HEK293T (cell line): ENCODE measurements at places on chromosomes 5 and 9.

- DNase-seq: no peak
Measured at GRCh38 chr9:22105005-22105722, 96.1 kb upstream of the CDKN2B start.

GRCh38 chr9:109013679-109014607 is 644 bp upstream of the CTNNAL1 start:
- DNase-seq: no peak

- no peak for DNase-seq
Measured at GRCh38 chr9:89915187-89915586, 310.4 kb downstream of the GADD45G start.

DNA sequence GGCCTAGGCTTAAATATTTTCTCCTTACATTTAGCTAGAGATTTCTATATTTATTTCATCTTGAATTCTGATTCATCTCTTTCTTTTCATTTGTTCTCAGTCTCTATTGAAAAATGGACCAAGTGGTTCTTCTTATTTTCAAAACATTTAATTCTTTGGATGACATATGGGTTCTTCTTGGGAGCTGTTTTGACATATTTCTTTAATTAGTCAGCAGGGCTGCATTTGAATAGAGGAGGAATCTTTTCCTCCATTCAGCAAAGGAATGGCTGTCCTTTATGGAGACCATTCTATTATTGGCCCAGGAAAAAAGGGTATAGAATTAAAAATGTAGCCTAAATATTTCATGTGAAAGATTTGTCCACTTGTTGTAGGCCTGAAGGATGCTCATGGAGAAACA is 109.9 kb downstream of the RPS23 start:
- DNase-seq: no peak

GRCh38 chr5:147084702-147085101 is 150.1 kb upstream of the STK32A start:
- DNase-seq: no peak

- no peak for DNase-seq
Measured at GRCh38 chr9:15248621-15249020, 58.4 kb downstream of the TTC39B start.

DNA sequence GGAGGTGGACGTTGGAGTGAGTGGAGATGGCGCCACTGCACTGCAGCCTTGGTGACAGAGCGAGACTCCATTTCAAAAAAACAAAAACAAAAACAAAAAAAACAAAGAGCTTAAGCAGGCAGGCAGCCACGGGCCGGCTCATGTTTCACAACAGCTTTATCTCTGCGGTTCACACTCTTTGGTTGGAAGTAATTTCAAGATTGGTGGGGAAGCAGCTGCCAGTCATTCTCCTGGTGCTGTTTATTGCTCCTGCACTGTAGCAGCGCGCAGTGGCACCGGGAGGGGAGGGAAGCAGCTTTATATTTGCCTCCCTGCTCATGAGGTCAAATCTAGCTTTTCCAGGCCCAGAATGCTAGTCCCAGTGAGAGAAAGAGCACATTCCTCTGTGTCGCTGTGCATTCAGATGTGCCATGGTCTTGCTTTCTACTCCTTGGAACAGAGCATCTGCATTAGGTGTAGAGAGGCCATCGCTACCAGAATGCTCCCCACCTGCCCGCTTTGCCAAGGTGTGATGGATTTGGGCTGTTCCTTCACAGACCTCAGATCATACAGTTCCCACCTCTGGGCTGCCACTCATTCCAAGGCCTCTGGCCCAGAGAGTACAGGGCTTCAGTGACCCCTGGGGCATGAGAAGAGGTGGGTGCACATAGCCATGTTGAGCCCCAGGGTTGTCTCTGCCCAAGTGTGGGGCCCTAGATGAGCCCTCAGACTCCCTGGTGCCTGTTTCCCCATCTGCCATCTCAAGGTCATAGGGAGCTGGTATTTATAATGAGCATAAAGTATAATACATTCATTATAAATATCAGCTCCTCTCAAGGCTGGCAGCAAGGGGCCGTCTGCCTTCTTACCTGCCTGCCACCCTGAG is 270.4 kb downstream of the MED10 start:
- no peak for DNase-seq

DNA sequence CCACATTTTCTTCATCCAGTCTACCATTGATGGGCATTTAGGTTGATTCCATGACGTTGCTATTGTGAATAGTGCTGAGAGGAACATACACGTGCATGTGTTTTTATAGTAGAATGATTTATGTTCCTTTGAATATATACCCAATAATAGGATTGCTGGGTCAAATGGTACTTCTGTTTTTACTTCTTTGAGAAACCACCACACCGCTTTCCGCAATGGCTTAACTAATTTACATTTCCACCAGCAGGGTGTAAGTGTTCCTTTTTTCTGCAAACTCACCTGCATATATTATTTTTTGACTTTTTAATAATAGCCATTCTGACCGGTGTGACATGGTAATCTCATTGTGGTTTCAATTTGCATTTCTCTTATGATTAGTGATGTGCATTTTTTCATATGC is 82.2 kb upstream of the RFX3 start:
- DNase-seq: no peak

DNA sequence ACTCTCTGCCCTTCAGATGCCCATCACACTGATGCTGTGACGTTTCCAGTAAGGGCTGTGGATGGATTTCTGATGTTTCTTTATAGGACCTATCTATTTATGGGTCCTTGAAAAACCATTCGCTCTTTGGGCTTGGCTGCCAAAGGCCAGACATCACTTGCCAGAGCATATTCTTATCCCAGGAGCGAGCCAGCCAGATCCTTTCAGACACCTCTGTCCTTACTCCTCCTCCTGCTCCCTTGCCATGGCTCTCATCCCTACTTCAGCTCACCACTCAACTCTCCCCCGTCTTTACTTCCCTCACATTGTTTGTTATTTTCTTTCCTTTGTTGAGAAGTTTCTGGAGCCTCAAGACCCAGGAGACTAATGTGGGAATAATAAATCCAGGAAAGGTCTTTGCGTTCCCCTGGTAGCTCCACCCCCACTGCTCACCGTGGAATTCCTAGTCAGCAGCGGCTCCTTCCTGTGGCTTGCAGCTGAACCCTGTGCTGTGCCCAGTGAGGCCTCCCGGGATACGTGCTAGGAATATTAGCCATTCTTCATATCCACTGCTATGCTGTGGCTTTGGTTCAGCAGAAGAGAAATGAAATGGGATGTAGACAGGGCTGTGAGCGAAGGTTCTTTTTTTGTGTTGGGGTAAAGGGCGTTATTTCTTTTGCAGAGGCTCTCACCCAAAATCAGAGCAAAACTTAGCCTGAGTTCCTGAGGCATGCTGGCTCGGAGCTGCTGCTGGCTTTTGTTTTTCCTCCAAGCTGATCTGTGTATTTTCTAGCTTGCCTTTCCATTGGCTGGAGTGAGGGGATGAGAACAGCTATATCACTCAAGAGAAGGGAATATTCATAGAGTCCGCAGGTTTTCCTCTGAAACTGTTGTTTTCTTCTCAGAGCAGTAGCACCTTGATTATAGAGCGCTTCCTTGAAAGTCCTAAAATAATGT is 171.1 kb downstream of the SAXO1 start:
- no peak for DNase-seq

GRCh38 chr9:104961238-104961637 is 33.3 kb upstream of the ABCA1 start:
- peak; percentile 41 for DNase-seq

- DNase-seq: no peak
Measured at GRCh38 chr9:4168526-4168925, 131.3 kb downstream of the GLIS3 start.

- DNase-seq: no peak
Measured at GRCh38 chr5:144015961-144016360, 154.5 kb downstream of the YIPF5 start.

- no peak for DNase-seq
Measured at GRCh38 chr5:156922207-156922792, 40.7 kb downstream of the TIMD4 start.

- DNase-seq: peak; percentile 85
Measured at GRCh38 chr5:109468737-109469420, 59.1 kb upstream of the PJA2 start.

DNA sequence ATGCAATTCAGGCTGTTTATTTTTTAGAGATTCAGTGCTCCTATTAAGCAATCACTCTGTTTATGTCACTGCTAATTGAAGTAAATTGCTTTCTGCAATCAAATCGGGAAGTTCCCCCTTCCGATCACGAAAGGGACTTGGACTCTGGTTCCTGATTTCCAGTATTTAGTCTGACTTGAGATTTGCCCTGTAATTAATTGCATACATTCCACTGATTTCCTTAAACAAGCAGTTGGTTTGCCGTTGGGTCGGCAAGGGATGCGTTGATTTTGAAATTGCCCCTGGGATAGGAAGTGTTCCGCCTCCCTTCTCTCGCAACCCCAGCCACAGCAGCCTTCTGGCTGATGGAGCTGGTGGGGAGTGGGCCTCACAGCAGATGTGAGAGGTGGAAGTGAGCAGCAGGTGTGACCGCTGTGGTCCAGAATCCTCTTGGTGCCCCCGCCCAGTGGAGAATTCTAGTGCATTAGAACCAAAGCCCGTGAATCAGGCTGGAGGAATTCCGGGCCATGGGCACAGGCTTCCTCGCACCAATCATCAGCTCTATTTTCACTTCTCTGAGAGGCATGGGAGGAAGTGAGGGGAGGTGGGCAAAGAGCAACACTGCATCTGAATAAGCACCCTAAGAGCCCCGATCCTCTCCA is 102.5 kb downstream of the SPRY4 start:
- DNase-seq: no peak

DNA sequence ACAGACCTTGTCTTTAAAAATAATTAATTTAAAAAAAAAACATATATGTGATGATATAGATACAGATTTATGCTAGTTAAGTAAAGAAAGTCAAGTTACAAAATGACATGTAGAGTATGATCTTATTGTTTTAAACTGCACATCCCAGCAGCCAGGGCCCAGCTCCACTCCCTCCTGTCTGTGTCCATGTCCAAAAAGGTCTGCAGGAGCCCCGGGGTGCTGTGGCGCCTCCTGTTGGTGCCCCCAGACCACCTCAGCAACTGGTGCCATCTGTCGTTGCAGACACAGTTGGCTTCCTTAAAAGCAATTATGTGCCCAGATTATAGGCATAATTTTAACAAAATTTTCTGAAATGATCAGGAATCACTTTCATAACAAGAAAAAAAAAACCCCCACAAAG is 33.3 kb downstream of the IPPK start:
- no peak for DNase-seq

DNA sequence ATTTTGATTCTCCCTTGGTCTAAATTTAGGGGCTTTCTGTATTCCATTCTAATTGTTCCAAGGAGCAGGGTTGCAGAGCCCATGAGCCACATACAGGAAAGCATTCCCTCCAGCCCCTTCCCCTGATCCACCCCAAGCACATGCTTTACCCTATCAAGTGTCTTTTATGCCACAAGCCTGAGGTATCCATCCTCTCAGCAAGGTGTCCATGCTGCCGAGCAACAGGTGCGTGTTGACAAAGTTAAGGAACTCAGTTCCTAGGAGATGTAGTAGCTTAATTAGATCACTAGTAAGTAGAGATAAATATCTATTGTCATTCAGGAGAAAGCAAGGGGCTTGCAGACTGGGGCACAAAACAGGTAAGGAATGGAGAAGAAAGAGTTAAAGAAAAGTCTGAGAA is 57.8 kb downstream of the FEM1C start:
- no peak for DNase-seq

DNA sequence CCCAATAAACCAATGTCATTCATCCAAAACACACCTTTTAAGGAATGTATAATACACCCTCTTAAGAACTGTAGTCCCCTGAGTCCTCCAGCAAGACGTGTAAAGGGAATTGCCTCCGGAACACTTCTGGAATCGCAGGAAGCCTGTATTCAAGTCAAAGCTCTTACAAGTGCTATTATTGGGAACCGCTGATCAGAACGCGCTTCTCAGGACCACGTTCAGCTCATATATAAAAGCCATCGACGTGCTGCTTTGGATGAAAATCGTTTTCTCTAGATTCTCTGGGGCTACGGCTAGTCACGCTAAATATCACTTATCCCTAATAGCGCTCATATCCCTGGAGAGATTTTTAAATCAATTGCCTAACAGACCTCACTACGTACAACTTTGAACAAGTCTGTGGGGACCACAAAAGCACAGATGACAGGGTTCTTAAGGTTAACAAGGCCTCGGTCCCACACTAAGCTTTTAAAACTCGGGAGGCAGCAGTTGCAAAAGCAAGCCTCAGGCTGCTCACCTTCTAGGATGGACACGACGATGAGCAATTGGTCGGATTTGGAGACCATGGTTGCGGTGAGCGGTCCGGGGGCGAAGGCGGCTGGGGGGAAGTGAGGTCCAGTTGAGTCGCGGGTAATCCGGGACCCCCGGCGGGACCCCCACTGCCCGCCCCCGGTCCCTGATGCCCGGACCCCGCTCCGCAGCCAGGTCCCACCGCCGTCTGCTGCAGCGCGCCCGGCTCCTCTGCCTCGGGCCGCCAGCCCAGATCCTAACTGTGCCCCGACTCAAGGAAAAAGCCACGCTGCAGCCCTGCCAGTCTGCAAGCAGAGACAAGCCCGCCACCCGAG is 548 bp downstream of the CEP120 start:
- peak; percentile 17 for DNase-seq

GRCh38 chr9:131613921-131614320 is 68.6 kb downstream of the PRRT1B start:
- DNase-seq: no peak

- no peak for DNase-seq
Measured at GRCh38 chr9:18739641-18740318, 265.8 kb downstream of the ADAMTSL1 start.

- DNase-seq: no peak
Measured at GRCh38 chr5:68749631-68750030, 344.2 kb upstream of the SLC30A5 start.

DNA sequence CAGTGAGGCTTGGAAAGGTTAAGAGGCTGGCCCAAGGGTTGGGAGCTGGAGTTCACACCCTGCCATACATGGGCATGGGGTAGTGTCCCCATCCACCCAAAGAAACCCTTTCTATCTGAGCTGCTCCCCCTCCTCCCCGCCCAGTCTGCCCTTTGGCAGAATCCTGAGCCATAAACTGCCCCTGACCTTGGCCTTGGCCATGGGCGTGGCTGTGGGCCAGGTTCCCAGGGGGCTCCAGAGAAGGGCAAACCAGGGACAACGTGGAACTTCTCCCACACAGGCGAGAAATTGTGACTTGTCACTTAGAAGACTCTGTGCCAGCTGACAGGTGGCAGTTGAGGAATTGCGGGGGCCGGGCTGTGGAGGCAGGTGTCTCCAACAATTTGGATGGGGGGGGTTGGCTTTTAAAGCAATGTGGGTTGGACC is 4.8 kb downstream of the FAM78A start:
- DNase-seq: no peak

DNA sequence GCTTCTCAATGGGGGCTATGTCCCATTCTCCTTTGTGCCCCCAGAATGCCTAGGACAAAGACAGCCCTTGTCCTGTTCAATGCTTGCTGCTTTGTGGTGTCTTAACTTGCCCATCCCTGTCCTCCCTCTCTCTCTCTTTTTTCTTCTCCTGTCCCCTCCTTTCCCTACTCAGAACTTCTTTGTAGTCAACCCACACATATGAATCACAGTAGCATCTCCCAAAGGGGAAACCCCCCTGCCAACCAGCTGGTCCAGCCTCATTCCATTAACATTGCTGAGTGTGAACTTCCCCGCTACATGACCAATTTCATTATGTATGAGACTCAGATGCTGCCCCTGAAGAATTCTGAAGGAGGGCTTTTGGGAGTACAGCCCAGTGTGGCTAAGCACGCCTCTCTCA is 408.3 kb downstream of the ENC1 start:
- DNase-seq: no peak

- DNase-seq: no peak
Measured at GRCh38 chr5:134554319-134555222, 29.1 kb downstream of the JADE2 start.
